ENCODE measurements at places on chromosomes 11 and 22.

DNA sequence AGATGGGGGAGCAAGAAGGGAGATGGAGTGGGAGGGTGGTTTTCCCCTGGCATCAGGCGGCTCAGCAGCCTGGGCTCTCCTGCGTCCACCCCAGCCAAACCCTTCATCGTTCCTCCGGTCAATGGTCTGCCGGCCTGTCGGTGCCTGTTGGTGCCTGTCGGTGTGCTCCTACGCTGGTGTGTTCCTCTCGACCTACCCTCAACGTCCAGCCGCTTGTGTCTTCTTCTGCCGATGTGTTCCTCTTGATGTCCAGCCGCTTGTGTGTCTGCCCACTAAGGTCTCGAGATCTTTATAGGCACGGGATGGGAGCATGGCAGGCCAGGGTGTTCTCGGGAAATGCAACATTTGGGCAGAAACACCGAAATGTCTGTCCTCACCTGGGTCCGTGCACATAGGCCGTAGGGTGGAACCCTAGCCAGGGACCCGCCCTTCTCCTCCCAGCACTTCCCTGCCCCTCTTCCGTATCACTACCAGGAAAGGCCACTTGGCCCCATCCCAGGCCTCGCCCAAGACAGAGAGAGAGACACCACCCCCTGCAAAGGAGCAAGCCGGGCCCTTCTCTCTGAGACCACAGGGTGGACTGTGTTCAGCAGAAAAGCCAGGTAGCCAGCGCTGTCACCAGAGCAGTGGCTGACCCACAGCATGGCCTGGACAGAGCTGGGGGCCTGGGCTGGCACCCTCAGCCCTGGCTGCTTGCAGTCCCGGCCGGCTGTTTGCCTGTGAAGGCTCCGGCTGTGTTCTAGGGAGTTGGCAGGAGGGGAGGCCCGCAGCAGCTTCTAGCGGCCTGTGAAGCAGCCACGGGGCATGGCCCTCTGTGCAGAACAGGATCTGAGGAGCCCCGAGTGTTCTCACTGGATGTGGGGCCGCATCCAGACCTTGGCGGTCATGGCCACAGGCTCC, 61.6 kb upstream of the KCNQ1OT1 start:
- no peak for DNase-seq

GRCh38 chr11:114972105-114972504, 293.8 kb downstream of the NXPE2 start:
- DNase-seq: no peak

DNA sequence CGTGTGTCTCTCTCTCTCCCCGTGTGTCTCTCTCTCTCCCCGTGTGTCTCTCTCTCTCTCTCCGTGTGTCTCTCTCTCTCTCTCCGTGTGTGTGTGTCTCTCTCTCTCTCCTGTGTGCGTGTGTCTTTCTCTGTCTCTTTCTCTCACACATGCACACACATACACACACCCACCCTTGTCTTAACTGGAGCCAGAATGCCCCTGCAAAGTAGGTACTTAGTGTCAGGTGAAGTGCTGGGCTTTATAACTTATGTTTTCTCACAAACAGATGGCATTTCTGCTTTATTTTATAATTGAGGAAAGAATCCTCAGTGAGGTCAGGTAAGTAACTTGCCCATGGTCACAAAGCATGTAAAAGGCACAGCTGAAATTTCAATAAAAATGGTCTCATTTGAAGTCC, 106.0 kb downstream of the CSNK2A3 start:
- DNase-seq: no peak

GRCh38 chr11:14320020-14320419, 39.0 kb downstream of the RRAS2 start:
- peak; percentile 7 for DNase-seq

DNA sequence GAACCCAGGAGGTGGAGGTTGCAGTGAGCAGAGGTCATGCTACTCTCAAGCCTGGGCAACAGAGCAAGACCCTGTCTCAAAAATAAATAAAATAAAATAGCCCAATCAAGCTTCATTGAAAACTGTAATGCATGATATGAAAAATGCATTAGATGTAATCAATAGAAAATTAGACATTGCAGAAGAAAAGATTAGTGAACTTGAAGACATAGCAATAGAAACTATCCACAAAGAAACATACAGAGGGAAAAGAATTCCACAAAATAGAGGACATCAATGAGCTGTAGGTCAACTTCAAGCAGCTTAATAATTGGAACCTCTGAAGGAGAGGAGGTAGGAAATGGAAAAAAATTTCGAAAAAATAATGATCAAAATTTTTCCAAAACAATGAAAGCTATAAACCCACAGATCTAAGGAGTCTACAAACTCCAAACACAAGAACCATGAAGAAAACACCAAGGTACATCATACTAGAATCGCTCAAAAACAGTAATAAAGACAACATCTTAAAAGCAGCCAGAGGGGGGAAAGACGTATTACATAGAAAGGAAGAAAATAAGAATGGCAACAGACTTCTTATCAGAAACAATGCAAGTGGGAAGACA, 104.2 kb downstream of the WNT7B start:
- DNase-seq: no peak

DNA sequence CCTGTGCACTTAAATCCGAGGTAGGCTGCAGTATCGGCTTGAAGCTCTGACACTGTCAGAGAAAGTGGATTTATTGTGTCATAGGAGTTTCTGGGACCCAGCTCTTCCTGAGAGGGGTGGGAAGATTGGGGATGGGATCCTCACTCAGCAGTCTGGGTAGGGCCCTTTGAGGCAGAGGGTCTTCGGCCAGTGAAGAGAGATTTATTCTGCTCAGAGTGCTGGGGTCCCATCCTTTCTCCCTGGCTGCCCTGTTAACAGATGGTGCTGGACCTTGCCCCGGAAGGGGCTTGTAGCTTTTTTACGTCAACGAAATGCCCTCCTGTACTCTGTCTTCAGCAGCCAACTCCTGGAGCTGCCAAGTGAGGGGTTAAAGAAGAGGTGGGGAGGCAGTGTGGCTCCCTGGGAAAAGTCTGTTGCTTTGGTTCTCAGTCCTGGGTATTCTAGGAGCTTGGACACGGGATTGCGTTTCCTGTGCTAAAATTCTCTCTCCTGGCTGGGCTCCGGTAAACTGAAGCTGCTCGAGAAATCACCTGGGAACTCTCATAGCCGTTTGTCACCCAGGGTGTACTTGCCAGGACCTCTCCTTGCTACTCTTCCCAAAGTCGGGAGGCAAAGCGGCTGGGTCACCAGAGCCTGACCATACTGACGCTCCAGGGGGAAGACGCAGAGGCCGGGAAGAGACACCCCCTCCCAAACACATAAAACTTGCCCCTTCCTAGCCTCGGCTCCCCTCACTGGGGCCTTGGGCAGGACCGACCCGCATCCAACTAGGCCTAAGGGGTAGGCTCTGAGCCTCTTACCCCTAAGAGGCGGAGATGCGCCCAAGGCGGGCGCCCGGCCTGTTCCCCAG, 806 bp upstream of the SMDT1 start:
- peak; percentile 27 for DNase-seq
